NCI-H2081 (cell line): ENCODE measurements at places on chromosomes 1 and 21.

DNA sequence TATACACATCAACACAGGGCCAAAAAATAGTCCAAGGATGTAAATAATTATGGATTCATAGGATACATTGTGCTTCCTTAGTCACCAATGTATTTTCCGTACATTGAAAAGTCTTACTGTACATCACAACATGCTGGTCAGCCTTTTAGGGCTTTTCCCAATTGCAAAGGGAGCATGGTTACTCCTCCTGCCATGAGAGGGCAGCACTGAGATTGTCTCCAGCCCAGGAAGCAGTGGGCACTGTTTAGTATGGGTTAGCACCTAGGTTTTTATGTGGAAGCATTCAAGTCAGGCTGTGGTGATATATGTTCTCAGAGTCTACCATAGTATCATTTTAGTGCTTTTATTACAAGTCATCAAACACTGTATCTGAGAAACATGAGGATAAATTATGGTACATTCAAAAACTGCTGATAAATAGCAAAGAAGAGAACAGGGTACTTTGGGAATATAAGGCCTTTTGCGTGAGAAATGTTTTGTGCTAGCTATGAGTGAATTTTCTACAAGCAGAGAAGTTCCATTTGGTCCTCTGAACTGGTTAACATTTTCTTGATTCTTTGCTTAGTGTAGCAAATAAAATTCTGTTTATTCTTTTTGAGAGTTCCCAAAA, 34.0 kb downstream of the ST6GALNAC5 start:
- peak; percentile 57 for DNase-seq

- DNase-seq = no peak
Observed at GRCh38 chr21:33008333-33009051, 17.2 kb upstream of the OLIG2 start.

GRCh38 chr1:27624467-27625178, 10.4 kb downstream of the FGR start:
- DNase-seq = no peak

GRCh38 chr1:167325151-167325550, 104.5 kb downstream of the POU2F1 start:
- DNase-seq = no peak

GRCh38 chr1:229137271-229137670, 133.6 kb upstream of the RAB4A start:
- DNase-seq = no peak

DNA sequence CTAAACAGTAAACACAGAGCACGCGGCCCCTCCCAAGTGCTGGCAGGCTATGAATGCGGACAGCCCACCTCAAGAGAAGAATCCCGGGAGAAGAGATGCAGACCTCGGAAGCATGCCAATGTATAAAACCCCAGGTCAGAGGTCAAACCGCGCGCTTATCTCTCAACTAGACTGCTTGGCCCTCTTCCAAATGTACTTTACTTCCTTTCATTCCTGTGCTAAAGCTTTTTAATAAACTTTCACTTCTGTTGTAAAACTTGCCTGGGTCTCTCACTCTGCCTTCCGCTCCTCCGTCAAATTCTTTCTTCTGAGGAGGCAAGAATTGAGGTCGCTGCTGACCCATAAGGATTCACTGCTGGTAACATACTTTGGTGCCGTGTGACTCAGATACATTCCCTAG, 216.0 kb downstream of the S1PR1 start:
- no peak for DNase-seq

DNA sequence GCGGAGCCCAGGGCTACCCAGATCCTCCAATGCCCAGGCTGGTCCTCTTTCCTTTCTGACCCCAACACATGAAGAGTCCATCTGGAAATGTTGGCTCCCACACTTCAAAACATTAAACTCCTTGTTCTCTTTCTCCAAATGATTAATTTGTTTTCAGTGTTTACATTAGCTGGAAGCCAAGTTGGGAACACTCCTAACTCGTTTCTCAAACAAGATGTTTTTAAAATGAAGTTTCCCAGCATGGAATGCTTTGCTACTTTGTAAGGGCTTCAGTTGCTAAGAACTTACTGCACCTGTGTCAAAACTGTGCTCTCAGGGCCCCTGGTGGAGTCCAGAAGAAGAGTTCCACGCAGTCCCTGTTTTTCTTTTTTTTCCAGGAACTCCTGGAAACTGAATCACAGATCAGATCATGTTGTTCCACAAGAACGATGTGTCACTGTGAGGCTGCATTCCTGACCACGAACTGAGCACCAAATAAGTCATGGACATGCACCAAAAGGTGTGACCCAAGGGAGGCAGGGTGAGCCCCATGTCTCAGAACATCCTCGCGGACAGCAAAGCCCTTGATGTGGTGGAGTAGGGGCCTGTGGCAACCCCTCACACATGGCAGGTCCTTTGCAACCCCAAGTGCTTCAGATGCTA, 257.3 kb downstream of the KCNJ6 start:
- DNase-seq = no peak

- no peak for DNase-seq
Observed at GRCh38 chr21:36889401-36889800, 77.1 kb downstream of the HLCS start.

GRCh38 chr1:229043115-229043514, 227.8 kb upstream of the RAB4A start:
- no peak for DNase-seq
